ENCODE measurements at places on chromosomes 3 and 15.

DNA sequence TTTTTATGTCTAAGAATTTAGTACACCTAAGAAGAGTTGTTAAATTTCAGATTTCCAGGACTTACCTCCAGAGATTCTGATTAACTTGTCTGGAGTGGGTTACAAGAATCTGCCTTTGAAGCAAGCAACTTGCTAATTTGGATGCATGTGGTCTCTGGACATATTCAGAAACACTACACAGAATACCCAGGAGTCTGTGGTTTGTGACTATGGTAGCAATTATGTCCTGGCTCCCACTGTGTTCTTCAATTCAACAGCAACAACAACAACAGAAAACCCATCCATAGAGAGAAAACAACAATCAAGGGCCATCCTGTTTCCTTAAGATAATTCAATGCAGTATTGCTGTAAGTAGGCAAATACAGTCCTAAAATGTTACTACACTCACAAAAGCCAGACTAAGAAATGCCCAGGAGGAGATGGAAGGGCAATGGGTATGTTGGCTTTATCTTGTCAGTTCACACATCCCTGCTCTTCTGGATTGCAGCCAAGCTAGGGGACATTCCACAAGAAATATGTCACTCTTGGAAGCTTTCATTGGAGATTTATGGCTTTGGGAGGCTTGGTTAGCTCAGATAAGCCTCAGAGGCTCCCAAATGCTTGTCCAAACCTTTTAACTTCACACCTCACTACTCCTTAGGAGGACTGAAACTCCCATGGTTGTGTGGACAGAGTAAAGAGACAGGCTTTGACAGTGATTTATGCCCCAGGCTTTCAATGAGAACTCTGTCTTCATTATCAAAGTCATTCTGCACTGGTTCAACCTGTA lies 99.4 kb upstream of the MRPL3 start:
- peak; percentile 62 for DNase-seq

DNA sequence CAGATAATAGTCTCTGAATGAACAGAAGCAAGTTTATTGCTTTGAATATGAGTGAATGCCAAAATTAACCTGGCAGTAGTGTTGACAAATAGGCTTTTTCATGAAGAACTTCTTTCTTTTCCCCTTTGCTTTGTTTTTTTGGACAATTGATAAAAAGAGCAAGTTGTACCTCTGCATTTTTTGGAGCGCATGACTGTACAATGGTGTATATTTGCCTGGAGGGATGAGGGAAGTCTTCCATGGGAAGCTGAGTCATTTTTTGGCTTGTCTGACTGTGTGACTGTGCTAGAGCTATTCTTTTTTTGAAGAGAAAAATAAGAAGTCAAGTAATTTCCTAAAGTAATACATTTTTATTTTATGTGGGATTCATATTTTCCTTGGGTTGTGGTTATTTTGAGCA lies 186.9 kb downstream of the KLHL25 start:
- peak; percentile 73 for DNase-seq

DNA sequence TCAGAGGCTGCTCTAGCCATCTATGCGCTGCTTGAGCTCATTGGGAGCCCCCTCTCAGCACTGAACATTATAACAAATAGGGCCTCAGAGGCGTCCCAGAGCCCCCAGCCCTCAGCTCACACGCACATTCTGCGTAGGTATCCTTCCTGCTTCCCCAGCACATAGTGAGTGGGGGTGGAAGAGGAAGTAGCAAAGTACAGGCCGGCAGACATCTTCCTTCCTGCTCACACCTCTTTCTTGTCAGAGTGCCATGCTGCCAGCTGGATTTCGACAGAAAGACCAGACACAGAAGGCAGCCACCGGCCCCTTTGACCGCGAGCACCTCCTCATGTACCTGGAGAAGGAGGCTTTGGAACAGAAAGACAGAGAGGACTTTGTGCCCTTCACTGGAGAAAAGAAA lies 16.6 kb downstream of the TMOD2 start:
- no peak for DNase-seq

DNA sequence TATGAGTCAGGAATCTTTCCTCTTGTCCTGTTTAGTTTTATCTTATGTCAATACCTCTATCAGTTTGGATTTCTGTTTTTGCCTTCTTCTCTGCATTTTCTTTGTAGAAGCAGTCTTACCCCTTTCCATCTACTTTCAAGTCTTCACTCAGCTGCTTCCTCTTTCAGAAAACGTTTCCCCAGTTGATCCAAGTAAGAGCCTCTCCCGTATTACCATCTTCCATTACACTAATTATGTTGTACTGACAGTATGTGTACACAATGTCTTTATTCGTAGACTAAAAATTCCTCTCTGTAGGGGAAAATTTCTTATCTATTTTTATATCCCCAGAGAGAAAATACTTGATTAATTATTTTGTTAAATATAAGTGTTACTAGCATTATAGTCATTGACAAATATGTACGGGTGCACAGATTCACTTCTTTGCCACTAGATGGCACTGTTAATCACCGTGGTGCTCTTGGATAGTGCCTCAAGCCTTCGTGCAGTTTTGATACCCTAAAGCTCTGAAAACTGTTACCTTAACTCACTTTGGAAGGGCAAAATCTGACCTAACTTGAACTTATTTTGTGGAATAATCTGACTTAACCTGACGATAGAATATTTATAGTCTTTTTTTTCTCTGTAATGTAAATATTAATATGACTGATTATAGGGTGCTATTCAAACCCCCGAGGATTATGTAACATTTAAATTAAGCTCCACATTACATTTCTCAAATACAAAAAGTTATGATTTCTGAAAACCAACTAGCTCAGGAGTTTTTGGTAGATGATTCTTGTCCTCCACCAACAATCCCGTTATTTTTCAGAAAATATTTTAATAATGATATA lies 74.2 kb upstream of the POU1F1 start:
- DNase-seq = peak; percentile 63

- DNase-seq = no peak
These were observed 264.4 kb downstream of the TIGIT start for GRCh38 chr3:114558271-114558670.

DNA sequence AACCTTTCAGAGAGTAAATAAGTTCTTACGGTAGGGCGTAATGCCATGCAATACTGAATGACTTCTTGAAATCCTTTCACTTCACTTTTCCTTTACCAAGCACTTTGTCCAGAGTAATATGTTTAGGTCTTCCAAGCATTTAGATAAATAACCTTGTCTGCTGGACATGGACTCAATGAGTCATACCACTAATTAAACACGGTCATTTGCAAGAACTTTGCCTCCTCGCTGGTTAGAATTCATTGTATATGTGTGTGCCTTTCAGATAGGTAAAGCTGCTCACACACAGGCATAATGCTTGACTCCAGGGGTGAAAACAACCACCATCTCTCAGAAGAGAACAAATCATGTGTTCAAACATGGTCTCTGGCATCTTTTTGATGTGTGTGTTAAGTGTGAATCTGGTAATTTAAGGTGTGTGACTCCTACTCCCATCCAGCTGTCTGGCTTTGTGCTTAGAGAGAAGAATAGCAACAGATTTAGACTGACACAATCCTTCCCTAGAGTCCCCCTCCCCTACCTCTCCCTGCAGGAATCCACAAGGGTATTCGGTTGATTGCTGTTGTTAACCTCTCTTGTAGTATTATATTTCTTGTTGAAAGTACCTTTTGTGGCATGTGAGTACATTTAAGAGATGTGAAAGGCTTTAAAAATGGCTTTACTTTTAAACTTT lies 419.0 kb downstream of the CNTN4 start:
- no peak for DNase-seq

GRCh38 chr3:98855806-98856400 lies 45.6 kb downstream of the DCBLD2 start:
- DNase-seq = peak; percentile 94

DNA sequence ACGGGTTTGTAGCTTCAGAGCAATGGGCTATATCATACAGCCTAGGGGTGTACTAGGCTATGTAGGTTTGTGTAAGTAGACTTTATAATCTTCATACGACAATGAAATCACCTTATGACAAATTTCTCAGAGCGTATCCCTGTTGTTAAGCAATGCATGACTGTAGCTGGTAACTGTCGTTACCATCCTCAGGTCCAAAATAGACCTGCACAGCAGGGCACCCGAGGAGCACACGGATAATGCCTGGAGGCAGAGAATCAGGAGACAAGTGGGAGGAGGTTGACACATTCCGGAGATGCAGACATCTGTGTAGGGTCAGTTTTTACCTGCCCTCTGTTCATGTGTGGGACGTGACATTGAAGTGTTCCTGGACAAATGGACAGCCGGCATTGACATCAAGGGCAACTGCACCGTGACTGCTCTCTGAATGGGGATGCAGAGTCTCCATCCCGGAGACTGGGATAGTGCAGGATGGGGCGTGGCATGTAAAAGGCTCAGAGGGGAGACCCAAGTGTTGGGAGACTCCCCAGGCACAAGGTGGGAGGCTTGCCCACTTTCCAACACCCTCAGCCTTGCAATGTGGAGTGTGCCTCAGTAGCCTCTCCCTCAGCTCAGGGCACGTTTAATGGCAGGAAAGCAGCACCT lies 45.9 kb upstream of the PGPEP1L start:
- no peak for DNase-seq

- no peak for DNase-seq
These were observed 135.1 kb downstream of the RBPMS2 start for GRCh38 chr15:64640146-64640871.

- no peak for DNase-seq
These were observed 4.6 kb downstream of the DPP8 start for GRCh38 chr15:65512807-65513416.

GRCh38 chr15:24956111-24956838 lies 1.5 kb downstream of the SNRPN start:
- peak; percentile 64 for DNase-seq

- peak; percentile 13 for DNase-seq
These were observed 278.9 kb upstream of the STT3B start for GRCh38 chr3:31253782-31254181.

DNA sequence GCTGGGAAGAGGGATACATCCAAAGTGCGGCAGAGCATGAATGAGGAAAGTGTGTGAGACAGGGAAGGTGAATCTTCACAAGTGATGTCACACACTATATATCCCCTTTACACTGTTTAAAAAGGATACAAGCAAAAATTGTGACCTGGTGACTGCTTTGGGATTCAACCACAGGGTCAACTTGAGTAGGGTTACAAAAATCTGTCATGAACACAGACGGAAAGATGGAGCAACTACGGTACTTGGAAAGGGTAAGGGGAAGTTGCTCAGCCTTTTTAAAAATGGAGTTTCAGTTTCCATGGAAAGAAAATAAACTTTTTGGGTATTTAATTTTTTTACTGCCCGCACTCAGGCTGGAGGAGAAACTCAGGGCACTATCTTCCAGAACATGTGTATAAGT lies 60.3 kb downstream of the B3GNT5 start:
- DNase-seq = no peak

- peak; percentile 22 for DNase-seq
These were observed 715.6 kb downstream of the ROBO1 start for GRCh38 chr3:79052054-79052681.

- DNase-seq = no peak
These were observed 35.7 kb downstream of the ST3GAL6 start for GRCh38 chr3:98798820-98799219.

DNA sequence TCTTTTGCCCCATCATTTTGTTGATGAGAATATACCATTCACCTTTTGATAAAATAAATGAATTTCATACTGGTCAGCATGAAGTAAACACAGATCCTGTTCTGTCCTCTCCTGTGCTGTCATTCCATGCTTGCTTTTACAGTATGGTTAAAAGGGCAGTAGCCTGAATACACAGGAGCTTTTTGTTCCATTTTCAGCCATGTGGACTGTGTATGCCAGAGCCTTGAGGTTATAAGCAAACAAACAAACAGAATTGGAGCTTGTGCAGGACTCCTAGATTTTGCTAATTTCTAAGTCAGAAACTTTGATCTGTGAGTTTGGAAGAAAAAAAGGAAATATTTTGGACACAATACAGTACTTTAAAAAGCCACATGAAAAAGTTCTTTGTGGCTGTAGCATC lies 91.9 kb downstream of the LRRC28 start:
- DNase-seq = no peak

- DNase-seq = peak; percentile 44
These were observed 21.6 kb upstream of the PSTPIP1 start for GRCh38 chr15:76973362-76973743.

DNA sequence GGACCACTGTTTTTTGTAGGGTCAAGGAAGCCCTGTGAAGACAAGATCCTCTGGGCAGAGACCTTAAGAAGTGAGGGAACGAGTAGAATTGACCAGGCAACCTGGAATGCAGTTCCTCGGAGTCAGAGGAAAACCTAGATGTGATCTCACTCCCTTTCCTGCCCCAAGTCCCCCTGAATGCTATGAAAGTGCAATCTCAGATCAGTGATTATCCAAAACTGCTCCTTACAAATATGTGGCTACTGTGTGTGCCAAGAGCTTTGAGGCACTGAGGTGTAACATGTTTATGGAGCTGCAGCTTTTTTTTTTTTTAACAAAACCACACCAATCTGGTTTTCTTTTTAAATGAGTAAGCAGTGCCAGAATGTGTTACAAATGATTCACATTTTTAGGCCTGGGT lies 35.8 kb downstream of the THSD4 start:
- DNase-seq = peak; percentile 43

- no peak for DNase-seq
These were observed 8.3 kb downstream of the MUC4 start for GRCh38 chr3:195803289-195803908.

- no peak for DNase-seq
These were observed 510.5 kb downstream of the NSUN3 start for GRCh38 chr3:94573337-94573736.

- DNase-seq = no peak
These were observed 45.2 kb downstream of the GRIP2 start for GRCh38 chr3:14494973-14495300.

DNA sequence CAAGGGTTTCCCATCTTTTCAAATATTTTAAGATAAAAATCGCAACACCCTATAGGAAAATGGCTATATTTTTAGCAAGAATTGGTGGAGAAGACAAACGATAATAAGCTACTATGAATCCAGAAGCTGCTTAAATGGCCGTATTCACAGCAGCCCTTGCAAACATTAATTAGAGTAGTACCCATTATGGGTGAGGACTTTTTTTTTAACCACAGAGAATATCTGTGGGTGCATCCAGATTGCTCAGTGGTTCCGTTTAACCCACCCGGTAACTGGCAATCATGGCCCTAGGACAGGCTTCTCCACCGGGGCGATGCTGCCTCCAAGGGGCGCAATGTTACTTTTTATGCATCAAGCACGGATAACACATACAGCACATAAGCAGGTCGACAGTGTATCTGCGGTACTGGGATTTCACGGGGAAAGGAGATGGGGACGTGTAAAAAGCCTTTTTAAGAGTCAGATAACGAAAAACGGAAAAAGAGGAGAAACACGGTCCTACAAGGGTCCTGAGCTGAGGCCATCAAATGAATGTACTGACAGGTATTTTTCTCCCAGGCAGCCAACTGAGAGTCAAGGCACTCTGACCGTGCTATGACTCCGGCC lies 968 bp upstream of the TMEM266 start:
- no peak for DNase-seq
